Mammary epithelial cell (primary cell): ENCODE measurements at places on chromosomes 12 and 14.

GRCh38 chr12:69359531-69360347 lies at the start of gene YEATS4:
TSS of gene YEATS4 (plus strand) at chr12:69359743. CDS start at chr12:69359973, 230 bp downstream.
- peak; percentile 98 for DNase-seq

GRCh38 chr12:109554761-109555160 lies 18.5 kb downstream of the MMAB start:
- no peak for DNase-seq

DNA sequence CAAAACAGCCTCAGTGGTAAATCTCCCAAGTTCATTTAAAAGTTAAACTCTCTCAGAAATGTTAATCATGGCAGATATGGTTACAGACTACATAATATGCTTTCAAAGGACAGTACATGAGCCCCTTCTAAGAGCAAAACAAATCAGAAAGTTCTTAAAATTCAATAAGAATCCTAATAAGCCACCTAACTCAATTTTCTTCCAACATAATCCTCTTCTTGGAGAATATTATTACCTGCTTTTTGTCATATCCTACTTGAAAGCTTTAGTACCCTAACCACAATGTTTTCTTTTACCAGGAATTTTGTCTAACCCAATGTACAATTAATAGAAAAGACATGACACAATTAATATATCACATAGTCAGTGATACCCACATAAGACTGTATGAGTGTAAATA lies 236.5 kb upstream of the ATP2B1 start:
- no peak for DNase-seq

GRCh38 chr14:51210594-51210993 lies 29.5 kb upstream of the TMX1 start:
- DNase-seq, result no peak

- peak; percentile 47 for DNase-seq
Observed at GRCh38 chr12:105382771-105383622, 52.5 kb downstream of the C12orf75 start.

DNA sequence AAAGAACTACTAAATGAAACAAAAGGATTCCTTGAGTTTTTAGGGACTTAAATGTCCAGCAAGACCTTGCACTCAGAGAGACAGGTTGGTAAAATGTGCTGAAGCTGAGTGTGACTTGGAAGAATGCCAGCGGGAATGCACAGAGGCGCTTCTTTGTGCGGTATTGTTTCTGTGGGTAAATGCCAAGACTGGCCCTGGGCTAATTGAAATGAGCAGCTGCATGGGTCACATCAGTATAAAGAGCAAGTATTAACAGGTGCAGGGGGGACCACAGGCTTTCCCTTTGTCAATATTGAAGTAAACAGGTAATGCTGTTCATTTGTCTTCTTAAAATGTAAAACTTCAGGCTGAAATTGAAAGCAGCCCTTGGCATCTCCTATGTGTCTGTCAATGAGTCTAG lies 74.3 kb downstream of the LMO3 start:
- DNase-seq, result peak; percentile 77

DNA sequence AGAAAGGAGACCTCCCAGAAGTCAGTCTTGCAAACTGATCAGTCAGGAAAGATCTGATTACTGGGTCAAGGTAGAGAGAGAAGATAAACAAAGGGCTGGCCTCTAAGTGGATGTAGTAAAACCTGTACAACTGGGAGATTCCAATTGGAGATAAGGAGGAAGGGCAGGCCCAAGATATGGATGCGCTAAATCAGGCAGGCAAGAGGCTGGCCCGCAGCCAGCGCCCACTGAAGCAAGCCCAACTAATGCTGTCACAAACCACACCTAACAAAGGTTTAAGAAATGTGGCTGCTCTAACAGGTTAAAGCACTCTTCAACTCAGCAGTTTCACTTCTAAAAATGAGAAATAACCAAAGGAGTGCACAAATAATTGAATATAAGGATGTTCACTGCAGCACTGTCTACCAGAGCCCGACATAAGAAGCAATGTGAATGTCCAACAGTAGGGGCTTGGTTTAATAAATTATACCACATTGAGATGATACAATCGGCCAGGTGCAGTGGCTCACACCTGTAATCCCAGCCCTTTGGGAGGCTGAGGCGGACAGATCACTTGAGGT lies 4.7 kb downstream of the GLTP start:
- DNase-seq, result peak; percentile 56

- no peak for DNase-seq
Observed at GRCh38 chr12:95544756-95545155, 6.5 kb downstream of the USP44 start.

GRCh38 chr14:103228866-103229265 lies 105.2 kb upstream of the EIF5 start:
- no peak for DNase-seq

- DNase-seq, result no peak
Observed at GRCh38 chr12:46472144-46472705, 99.7 kb upstream of the SLC38A2 start.

GRCh38 chr14:96038920-96039632 lies at the start of gene C14orf132:
TSS of gene C14orf132 (plus strand) at chr14:96039362. CDS start at chr14:96039501, 139 bp downstream.
- DNase-seq, result peak; percentile 40

DNA sequence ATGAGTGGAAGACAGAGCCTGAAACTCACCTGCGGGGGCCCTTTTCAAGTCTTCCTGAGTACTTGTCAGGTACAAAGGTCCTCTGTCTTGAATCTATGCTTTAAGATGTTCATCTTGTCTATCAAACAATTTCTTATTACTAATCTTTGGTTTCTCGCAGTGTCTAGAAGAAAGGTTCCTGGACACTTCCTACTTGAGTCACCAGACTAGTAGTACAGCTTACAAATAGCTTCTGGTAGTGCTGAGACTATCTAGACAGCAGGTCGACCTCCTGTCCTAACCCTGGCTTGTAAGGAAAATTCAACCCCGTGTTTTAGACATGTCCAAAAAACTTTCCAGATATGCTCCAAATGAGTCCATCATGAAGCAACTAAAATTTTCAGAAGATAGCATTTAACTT lies 11.2 kb upstream of the ARID2 start:
- DNase-seq, result no peak
